Fibroblast of skin of scalp (primary cell): ENCODE measurements at places on chromosomes 6 and 20.
A peak's percentile ranks its signal among the peaks of the same experiment; 100 is the strongest.

- DNase-seq, result peak; percentile 21
These were observed 17.1 kb downstream of the RANBP9 start for GRCh38 chr6:13694562-13694961.

- no peak for DNase-seq
These were observed 125.2 kb downstream of the HIVEP2 start for GRCh38 chr6:142819603-142820337.

DNA sequence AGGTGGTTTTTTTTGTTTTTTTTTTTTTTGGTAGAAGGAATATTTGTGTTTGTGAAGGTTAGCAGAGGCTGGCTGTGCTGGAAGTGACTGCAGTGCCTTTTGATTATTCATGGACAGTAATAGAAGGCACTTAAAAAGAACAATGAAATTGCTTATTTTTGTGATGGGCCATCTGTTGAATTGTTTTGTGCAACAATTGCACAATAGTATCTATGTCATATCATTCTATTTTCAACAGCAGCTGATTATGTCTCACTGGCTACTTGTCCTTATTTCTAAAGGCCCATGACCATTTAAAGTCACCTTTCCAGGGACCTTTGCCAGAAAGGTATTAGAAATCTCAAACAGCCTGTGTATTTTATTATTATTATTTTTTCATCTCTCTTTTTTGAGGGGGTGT is 70.6 kb downstream of the AFG1L start:
- DNase-seq, result no peak

GRCh38 chr6:21208796-21209186 is 384.8 kb upstream of the SOX4 start:
- no peak for DNase-seq

- peak; percentile 31 for DNase-seq
These were observed 103.8 kb upstream of the BEND6 start for GRCh38 chr6:56851074-56851473.

GRCh38 chr6:87618531-87618930 is 28.6 kb downstream of the ORC3 start:
- no peak for DNase-seq

GRCh38 chr6:89066940-89067646 is 13.5 kb upstream of the PNRC1 start:
- DNase-seq, result no peak

- peak; percentile 80 for DNase-seq
These were observed 118.2 kb upstream of the RIPOR2 start for GRCh38 chr6:25053875-25054371.

DNA sequence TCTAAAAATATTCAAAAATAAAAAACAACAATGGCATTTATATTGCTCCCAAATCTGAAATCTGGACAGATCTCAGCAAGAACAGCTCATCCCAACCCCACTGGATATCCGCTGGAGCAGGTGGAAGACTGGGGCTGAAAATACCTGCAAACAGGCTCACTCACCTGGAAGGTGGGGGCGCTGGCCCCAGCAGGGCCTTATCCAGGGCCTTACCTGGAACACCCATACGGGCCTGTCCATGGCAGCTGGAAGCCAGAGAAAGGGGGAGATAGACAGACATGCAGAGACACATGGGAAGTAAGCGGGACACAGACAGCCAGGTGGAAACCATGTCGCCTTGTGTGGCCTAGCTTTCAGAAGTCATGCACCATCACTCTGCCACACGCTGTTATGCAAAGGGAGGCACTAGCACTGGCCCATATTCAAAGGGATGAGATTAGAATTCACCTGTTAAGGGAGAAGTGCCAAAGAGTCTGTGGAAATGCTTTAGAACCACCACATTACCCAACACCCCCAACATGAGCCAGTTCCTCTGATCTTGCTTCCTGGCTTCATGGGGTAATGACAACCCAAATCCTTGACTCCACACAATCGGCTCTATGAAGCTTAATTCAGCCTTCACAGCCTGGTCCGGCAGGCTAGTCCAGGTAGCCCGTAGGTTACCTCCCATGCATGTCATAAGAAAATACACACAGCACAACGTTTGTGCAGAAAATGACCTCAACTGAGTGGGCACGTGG is 99.0 kb upstream of the CDYL start:
- no peak for DNase-seq

DNA sequence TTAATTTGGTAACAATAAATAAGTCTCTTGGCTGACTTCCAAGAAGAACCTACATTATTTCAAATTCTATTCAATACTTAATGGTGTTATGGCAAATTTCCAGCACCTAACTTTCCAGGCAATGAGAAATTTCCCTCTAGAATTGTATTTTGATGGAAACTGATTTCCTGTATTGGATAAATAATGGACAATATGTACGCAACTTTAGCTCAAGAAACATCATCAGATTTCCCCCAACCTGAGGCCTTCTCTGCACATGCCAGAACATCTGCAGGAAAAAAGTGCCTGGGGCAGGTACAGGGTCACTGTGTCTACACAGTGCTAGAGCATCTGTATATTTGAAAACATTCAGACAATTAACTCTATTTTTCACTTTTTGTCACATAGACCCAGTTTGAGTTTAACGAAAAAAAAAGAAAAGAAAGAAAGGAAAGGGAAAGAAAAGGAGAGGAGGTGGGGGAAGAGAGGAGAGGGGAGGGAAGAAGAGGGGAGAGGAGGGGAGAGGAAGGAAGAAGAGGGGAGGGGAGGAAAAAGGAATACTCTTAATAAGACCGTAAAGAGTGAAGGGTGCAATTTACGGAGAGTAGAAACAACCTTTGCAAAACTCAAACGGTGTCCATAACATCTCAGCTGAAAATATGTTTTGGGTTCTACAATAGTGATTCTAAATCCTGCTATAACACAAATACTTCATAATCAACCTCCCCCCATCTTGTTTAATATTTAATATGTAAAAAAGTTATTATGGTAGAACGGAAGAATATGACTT is 130.0 kb downstream of the TSHZ2 start:
- no peak for DNase-seq

DNA sequence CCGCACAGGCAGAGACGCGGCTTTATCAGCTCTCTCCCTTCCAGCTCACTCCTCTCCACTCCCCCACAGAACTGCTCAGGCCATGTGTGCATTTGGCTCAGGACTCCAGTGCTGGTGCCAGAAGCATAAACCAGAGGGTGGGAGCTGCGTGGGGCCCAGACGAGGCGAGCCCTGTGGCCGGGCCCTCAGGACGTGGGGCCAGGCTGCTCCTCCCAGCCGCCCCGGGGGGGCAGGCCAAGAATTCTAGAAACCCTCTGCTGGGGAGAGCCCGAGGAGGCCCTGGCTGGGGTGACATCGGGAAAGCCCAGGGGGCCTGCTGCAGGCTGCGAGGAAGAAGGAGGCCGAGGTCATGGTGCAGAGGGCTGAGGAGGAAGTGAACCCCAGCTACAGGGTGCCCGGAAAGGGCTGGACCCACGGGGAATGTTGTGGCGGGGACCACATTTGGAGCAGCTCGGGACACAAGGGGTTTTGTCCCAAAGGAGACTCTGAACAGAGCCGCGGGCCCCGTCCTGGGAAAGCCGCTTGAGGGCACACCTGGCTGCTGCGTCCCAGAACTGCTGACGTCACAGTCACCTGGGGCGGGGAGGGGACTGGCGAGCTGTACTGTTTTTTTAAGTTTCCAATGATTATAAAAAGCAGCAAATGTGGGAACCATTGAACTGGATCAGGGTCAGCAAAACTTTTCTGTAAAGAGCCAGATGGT is 107.1 kb downstream of the BANF2 start:
- peak; percentile 73 for DNase-seq

DNA sequence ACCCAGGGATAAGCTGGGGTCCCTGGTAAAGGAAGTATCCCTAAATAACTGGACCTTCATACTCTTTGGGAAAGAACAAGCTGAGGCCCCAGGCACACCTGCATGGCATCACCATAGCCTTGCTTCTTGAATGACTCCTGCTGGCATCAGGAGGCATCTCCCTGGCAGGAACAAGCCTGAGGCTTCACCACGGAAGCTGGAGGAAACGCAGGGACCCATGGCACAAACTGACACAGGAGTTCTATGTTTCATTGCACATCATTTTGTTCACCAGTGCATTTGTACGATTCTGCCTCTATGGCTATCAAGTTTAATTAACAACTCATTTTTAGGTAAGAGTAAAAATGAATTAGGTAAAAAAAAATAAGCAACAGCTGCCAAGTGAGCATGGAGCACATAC is 619 bp upstream of the PDE7B start:
- no peak for DNase-seq

GRCh38 chr6:168525926-168526630 is 85.1 kb downstream of the SMOC2 start:
- DNase-seq, result no peak

DNA sequence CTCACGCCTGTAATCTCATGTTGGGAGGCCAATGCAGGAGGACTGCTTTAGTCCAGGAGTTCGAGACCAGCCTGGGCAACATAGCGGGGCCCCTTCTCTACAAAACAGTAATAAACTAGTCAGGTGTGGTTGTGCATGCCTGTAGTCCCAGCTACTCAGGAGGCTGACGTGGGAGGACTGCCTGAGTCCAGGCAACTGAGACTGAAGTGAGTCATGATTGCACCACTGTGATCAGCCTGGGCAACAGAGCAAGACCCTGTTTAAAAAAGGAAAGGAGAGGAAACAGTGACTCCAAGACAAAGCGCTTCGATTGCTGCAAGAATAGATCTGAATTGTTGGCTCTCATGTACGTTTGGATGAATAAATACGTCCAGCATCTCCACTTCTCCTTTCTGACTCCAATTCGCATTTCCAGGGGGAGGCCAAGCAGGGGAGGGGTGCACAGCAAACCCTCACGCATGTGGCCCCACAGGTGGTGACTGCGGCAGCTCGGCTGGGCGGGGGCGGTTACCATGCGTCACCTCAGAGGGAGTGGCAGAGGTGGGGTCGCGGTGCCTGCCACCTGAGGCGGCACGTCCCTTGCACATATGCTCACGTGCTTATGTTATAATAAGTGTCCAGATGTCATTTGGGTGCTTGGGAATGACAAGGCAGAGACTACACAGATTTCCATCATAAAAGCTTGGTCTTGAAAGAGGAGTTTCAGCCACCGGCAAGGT is 95.1 kb upstream of the MPC1 start:
- no peak for DNase-seq

DNA sequence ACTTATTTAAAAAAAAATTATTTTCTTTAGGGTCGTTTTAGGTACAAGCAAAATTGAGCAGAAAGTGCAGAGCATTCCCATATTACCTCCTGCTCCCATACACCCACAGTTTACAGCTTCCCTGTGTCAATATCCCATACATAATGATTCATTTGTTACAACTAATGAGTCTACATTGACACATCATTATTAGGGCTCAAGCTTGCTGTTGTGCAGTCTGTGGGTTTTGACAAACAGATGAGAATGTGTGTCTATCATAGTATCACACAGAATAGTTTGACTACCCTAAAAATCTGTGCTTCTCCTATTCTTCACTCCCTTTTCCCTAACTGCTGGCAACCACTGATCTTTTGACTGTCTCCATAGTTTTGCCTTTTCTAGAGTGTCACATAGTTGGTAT is 9.4 kb downstream of the PSMF1 start:
- no peak for DNase-seq

DNA sequence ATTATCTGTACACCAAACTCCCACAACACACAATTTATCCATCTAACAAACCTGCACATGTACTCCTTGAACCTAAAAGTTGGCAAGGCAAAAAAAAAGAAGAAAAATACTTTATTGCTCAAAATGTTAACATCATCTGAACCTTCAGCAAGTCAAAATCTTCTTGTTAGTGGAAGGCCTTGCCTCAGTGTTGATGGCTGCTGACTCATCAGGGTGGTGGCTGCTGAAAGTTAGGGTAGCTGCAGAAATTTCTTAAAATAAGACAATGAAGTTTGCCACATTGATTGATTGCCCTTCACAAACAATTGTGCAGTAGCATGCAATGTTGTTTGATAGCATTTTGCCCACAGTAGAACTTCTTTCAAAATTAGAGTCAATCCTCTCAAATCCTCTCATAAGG is 2.7 kb upstream of the WFDC11 start:
- DNase-seq, result no peak

GRCh38 chr6:158518191-158519127 is 41.4 kb upstream of the TMEM181 start:
- peak; percentile 75 for DNase-seq

DNA sequence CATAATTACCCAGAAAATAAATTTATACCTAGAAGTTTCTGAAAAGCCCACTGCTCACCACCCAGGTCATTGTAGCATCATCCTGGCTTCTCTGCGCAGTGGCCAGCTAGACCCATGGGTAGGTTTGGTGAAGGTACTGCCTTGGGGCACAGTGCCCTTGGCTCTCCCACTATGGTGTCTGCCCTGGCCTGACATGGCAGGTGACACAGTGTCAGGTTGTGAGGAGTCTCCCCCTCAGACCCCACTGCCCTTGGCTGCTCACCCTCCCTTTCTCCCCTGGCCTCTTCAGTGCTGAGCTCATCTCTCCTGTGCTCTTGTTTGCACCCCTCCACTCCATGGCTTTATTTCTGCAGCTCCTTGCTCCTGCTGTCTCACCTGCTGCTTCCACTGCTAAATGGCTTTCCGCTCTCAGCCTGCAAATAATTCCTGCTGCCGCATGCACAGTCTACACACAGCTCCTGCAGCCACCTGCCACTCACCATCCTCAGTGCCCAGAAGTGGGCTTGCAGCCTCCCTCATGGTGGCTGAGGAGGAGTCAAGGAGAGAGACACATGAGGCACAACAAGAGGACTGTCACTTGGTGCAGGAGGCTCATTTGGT is 313.4 kb upstream of the MOCS1 start:
- DNase-seq, result no peak

DNA sequence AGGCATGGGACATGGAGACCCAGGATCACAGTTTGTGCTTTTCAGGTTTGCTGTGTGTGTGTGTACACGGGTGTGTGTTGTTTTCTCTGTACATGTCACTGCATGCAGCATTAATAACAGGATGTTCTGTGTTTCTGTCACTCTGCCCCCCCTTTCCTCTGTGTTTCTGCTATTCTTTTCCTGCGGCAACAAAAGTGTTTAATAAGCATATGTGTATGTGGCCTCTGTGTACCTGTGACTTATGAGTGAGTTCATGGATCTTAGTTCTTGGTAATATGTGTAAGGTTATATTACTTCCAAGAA is 9.8 kb downstream of the SYNGAP1 start:
- DNase-seq, result no peak

GRCh38 chr6:47091886-47092668 is 49.9 kb upstream of the ADGRF1 start:
- DNase-seq, result no peak

GRCh38 chr6:89260310-89260709 is 43.2 kb upstream of the GABRR1 start:
- DNase-seq, result no peak

DNA sequence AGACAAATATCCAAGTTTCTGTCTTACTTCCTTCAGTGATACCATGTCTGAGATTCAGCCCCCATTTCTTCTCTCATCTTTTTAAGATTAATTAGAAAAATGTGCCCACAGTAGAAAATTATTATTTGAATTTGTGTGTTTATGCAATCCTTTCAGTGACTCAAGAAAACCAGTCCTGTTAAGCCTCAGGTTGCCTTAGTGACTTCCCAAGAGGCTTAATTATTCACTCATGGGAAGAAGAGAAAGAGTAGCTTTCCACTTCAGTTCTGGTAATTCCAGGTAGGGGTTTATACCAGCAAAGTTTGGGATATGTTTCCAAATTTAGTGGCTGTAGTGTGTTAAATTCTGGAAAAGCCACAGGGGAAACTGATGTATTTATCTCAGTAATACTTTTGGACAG is 149.1 kb downstream of the RIMS1 start:
- DNase-seq, result no peak
